NCI-H1105 treated with DMSO at 0.1 percent for 48 hours (cell line): ENCODE measurements at places on chromosomes 3 and 15.

DNA sequence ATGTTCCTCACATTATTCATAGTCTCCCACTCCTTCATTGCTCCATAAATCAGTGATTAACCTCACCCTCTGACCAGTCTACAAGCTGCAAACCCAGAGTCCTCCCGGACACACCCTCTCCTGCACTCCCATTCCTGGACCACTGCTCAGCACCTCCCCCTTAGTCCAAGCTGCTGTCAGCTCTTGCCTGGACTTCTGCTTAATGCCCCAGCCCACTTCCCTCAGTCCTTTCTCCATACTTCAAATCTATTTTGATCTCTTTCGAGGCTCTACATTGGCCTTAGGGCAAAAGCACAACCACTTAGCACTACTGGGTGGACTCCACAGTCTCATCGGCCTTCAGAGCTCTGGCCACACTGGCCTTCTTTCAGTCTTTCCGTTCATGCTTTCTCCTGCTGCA lies 79.4 kb upstream of the FAM98B start:
- DNase-seq: no peak

GRCh38 chr15:57272771-57273357 lies 103.4 kb upstream of the CGNL1 start:
- no peak for DNase-seq

DNA sequence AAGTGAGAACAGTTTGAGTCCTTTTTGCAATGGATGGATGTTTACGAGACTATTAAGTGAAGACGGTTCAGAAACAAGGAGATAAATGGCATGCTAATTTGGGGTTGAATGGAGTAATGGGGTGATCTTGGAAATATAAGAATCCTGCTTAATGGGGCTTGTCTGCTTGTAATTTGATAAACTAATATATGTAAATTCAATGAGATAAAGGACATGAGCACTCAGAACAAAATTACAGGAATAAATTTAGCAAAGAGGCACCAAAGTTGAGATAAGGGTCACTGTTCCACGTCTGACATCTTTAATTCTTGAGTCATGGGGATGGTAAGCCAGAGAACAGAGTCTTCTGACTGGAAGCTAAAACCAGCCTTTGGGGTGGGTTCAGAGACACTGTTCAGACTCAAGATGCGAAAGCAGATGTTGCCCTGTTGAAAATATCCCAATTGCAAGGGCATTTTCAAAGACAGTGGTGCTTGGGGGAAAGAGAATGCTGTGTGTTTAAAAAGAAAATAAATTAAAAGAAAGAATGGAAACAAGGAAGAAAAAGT lies 67.8 kb upstream of the CHRNB4 start:
- DNase-seq: no peak

- no peak for DNase-seq
These were observed 302.5 kb downstream of the FEZF2 start for GRCh38 chr3:62070891-62071290.

DNA sequence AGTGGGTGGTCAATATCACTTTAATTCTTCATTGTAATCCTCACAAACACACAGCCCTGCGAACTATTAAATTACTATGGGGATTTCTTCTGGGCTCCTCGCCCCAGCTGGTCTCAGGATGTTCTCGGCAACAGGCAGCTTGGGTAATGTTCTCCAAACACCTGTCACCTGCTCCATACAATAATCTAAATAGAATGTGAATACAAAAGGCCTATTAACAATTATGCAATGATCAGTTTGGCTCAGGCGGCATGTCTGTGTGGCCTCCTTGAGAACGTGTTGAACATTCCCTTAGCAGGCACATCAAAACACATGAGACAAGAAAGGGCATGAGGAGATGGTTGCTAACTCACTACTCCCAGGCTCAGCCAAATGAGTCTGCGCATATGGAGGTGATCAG lies 158.6 kb upstream of the KBTBD8 start:
- peak; percentile 7 for DNase-seq

DNA sequence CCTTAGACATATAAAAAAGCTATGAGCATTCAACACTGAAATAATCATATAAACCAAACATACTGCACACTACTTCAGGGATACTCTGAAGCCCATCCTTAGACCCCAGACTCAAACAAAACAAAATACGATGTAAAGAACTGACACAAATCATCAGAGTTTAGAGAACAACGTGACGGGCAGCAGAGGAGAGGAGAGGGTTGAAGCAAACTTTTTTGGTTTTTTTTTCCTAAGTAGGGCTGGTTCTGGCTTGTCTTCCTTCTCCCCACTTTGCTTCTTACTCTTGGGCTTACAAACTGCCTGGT lies 34.7 kb downstream of the GAP43 start:
- DNase-seq: no peak

GRCh38 chr3:23035927-23036640 lies 167.0 kb upstream of the UBE2E2 start:
- no peak for DNase-seq

DNA sequence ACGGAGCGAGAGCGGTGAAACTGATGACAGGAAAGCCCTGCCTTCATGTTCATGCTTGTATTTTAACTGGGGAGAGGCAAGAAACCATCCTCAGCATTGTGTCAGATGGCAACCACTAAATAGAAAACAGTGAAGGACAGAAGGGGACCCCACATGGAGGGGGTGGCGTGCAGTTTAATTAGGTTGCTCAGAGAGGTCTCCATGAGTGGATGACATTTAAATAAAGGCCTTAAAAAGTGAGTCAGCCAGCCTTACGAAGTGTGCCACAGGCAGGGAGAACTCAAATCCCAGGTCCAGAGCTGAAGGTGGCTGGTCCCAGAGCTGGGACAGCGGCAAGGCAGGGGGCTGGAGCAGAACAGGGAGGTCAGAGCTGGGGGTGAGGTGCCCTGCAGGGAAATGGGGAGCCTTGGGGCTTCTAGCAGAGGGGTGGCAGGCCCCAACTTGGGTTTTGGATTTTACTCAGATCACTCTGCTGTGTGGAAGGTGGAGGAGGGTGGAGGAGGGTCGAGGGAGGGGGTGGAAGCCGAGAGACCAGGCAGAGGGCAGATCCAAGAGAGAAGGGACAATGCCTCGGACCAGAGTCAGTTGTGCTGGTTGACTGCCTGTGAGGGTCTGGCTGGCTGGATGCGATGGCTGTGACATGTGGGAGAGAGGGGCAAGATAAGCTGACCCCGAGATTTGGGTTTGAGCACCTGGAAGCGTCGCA lies 73.7 kb downstream of the KLF13 start:
- no peak for DNase-seq

DNA sequence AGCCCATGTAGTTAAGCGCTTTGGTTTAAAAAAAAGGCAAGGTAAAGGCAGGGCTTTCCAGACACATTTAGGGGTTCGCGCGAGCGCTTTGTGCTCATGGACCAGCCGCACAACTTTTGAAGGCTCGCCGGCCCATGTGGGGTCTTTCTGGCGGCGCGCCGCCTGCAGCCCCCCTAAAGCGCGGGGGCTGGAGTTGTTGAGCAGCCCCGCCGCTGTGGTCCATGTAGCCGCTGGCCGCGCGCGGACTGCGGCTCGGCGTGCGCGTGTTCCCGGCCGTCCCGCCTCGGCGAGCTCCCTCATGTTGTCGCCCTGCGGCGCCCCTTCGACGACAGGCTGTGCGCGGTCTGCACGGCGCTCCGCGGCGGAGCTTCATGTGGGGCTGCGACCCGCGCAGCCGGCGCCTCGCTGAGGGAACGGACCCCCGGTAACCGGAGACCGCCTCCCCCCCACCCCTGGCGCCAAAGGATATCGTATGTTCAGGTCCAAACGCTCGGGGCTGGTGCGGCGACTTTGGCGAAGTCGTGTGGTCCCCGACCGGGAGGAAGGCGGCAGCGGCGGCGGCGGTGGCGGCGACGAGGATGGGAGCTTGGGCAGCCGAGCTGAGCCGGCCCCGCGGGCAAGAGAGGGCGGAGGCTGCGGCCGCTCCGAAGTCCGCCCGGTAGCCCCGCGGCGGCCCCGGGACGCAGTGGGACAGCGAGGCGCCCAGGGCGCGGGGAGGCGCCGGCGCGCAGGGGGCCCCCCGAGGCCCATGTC lies 927 bp downstream of the SMAD6 start:
- DNase-seq: no peak

- DNase-seq: peak; percentile 99
These were observed 356.8 kb upstream of the ATP11B start for GRCh38 chr3:182436547-182436946.

DNA sequence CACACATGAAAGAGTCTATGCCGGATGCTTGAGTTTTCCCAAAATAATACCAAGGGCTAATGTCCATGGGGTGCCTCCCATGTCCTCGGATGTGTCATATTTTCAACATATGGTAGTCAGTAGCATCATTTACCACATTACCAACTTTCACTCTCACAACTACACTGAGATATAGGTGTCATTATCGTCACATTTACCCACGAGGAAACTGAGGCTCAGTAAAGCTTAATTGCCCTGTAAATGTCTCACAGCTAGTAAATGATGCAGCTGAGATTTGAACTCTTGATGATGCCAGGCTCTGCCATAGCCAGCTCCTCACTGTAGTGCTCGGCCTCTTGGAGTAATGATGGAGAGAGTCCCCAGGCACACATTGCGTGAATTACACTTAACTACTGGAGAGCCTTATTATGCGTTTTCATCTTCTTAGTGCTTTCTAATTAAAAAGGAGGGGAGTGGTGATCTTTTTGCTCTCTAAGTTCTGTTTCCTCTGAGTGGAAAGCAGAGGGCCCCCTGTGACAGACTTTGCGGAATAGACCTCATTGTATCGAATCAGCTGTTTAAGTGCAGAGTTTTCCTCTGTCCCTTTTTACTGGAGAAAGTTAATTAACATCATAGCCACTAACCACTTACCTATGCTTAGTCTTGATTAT lies 142.0 kb upstream of the SLCO3A1 start:
- no peak for DNase-seq

DNA sequence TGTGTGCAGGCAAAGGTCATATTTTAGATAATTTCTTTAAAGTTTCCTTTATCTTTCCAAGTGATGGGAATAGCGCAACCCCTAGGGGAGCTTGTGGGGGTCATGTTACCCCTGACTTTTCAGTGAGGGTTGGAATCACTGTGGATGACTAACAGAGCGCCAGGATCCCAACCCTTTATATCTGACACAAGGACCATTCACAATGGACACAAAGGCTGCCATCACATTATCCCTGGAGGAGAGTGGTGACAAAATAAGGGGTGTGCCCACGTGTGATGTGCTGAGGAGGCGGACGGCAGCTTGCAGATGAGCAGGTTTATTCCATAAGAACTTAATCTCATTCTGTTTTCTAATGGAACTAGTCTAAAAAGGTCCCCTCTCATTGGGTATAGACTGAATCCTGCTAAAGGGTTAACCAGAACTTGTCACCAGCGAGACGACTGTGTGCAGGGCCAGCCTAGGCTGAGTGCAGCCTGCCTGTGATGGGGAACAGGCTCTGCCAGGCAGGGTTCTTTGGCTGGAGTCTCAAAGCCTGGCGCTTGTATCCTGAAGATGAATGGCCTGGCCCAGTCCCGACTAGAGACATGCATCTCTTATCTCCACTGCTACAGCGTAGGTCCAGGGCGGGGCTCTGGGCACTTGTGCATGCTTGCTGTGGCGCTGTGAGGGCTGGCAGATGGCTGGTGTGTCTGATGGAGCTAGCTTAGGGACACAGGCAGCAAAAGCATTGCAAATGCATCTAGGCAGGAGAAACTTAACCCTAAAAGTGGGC lies 50.2 kb downstream of the CHDH start:
- DNase-seq: no peak

GRCh38 chr3:19547665-19548464 lies 386.2 kb downstream of the EFHB start:
- DNase-seq: no peak

GRCh38 chr3:103380391-103380790 lies 945.6 kb downstream of the ZPLD1 start:
- no peak for DNase-seq

DNA sequence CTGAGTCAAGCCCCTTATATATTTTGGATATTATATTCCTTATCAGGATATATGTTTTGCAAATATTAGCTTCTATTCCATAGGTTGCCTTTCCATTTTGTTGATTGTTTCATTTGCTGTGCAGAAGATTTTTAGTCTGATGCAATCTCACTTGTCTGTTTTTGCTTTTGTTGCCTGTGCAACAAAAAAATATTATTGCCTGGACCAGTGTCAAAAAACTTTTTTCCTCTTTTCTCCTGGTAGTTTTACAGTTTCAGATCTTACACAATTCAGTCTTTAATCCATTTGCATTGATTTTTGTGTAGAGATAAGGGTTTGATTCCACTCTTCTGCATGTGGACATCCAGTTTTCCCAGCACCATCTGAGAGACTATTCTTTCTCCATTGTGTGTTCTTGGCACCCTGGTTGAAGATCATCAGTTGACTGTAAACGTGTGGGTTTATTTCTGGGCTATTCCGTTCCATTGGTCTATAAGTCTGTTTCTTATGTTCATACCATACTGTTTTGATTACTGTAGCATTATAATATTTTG lies 228.9 kb upstream of the NR2E3 start:
- no peak for DNase-seq

DNA sequence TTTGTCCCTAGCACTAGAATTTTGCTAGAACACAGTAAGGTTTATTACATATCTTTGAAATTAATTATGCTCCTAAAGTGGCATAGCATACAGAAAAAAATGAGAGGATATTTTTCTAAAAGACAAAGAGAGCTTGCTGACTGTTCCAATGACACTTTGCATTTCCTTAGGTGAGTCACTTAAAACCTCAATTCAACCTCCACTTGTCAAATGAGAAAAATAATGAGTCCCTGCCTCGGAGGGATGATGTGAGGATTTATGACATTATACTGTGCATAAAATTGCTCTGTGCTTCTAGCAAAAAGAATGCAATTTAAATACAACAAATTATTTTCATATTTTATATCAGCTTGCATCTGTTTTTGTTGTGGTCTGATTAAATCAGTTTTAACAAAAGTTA lies 1417.0 kb upstream of the ALCAM start:
- DNase-seq: peak; percentile 4

DNA sequence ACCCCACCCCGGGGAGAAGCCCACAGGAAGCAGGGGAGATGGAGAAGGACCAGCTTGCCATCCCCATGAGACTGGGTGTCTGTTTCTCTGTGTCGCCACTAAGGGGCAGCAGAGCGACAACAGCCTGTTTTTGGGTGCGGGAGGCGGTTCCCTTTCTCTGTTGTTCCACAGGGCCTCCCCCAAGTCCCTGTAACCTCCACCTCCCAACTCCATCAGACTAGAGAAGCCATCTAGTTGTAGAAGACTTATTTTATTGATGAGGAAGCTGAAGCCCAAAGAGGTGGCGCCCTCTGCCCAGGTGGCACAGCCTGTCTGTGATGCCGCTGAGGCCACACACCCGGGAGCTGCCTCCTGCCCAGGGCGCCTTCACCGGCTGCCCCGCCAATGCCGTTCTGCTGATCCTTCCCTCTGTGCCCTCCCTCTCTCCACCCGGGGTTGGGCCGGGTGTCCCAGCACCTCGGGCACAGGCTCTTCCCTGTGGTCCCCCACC lies 3.9 kb upstream of the CCDC9B start:
- DNase-seq: peak; percentile 34

- DNase-seq: no peak
These were observed 49.7 kb downstream of the LRTM1 start for GRCh38 chr3:54878145-54878544.

- DNase-seq: no peak
These were observed 16.9 kb upstream of the DOCK3 start for GRCh38 chr3:50657816-50658215.
